Activated CD4-positive, alpha-beta memory T cell treated with anti-CD3 and anti-CD28 coated beads, Interleukin-2, amount 10 ng/mL, durations not matched to agents 7 days and 5 days (primary cell): ENCODE measurements at places on chromosomes 7 and 10. TPM values are rescaled to one million over a fixed set of nuclear protein-coding genes. Genes with fewer than 3 reads are reported as not detected.

DNA sequence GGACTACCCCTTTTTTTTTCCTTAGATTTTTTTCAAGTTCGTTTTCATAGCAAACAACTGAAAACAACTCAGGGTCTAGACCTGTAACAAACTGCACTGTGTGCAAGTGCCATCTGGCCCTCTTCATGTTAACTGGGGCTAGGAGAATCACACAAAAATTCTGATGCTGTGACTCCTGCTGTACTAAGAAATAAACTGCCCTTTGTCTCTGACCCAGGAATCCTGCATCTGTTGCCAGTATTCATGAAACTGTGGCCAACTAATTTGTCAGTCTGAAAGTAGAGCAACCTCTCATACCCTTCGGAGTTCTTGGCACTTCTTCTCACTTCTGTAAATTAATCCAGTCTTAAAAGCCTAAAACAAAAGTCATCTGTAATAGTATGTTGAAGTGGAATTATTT, 218.4 kb upstream of the PCDH15 start:
- no peaks in the 10 kb centered on the region for H3K36me3 ChIP-seq
- H3K27me3 ChIP-seq, result no peaks in the 10 kb centered on the region
- no peaks in the 10 kb centered on the region for H3K4me1 ChIP-seq
- DNase-seq, result no peak
- H3K27ac ChIP-seq, result no peak overlapping the region

DNA sequence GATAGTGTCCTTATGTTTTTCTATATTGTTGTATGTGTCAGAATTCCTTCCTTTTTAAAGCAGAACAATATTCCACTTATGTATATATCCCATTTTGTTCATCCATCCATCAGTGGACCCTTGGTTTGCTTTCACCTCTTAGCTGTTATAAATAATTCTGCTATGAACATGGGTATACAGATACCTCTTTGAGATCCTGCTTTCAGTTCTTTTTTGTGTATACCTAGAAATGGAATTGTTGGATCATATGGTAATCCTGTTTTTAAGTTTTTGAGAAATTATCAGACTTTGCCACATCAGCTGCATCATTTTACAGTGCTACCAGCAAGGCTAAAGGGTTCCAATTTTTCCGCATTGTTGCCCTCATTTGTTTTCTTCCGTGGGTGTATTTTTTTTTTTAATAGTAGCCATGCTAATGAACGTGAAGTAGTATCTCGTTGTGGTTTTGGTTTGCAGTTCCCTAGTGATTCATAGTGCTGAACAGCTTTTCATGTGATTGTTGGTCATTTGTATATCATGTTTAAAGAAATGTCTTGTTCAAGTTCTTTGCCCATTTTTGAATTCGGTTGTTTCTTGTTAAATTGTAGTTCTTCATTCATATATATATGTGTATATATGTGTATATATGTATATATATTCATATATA, 87.8 kb downstream of the LCOR start:
- H3K4me1 ChIP-seq, result peaks cover 7% of the 10 kb centered on the region
- H3K27me3 ChIP-seq, result no peaks in the 10 kb centered on the region
- DNase-seq, result no peak
- peaks cover 10% of the 10 kb centered on the region for H3K36me3 ChIP-seq
- no peak overlapping the region for H3K27ac ChIP-seq

DNA sequence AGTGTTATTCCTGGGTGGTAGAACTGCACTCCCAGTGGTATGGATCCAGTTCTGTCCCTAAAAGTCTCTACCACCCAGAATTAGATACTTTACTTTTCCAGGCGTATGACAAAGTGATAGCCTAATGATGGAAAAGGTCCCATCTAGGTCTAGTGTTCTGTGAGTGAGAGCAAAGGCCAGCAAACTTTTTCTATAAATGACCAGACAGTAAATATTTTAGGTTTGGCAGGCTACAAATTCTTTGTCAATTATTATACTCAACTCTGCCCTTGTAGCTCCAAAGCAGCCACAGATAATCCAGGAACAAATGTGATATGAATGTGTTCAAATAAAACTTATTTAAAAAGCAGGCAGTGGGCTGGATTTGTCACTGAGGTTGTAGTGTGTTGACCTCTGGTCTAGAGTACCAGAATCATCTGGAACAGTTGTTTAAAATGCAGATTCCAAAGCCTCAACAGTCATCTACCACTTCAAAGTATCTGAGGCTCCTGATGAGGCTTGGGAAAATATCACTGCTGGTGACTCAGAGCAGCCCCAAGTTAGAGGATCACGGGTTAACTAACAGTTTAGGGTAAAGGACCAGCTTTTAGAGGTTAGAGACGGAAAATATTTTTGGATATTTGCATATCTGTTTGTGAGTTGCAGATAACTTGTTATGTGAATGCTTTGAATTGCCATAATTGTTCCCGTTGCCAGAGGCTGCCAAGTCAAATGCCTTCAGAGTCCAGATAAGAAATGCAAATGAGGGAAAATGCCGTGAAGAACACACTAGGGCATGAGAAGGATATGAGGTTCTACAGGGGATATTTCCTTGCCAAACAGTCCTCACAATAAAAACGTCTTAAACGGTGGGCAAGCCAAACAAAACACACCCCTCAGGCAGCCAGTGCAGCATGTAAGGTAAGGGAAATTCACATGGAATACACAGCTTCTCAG, 19.4 kb downstream of the NRAP start:
- H3K36me3 ChIP-seq, result no peaks in the 10 kb centered on the region
- H3K27ac ChIP-seq, result no peak overlapping the region
- DNase-seq, result no peak
- H3K4me1 ChIP-seq, result no peaks in the 10 kb centered on the region
- H3K27me3 ChIP-seq, result peaks cover 40% of the 10 kb centered on the region

- no peak for DNase-seq
- no peak overlapping the region for H3K27ac ChIP-seq
- H3K36me3 ChIP-seq, result peaks cover 4% of the 10 kb centered on the region
- H3K4me1 ChIP-seq, result no peaks in the 10 kb centered on the region
- peaks cover 22% of the 10 kb centered on the region for H3K27me3 ChIP-seq
- no peak overlapping the region for H3K4me3 ChIP-seq
Observed at GRCh38 chr10:3391657-3392056, 219.1 kb upstream of the PITRM1 start.

DNA sequence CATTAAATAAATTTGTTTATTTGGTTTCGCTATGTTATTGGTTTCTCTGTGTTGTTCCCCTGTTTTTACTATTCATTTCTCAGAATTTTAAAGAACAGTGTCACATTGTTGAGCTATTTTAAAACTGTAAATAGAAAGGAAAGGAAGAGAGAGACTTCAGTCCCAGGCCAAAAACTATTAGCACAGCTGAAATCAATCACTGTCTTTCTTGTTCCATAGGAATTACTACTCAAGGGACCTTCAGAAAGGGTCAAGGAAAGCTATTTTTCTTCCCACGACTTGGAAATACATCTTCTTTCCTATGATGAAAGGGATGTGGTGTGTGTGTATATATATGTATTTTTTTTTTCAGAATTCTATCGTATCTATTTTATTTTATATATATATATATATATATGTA, 29.0 kb upstream of the GNAT3 start:
- H3K4me1 ChIP-seq, result no peaks in the 10 kb centered on the region
- no peaks in the 10 kb centered on the region for H3K27me3 ChIP-seq
- H3K36me3 ChIP-seq, result no peaks in the 10 kb centered on the region

DNA sequence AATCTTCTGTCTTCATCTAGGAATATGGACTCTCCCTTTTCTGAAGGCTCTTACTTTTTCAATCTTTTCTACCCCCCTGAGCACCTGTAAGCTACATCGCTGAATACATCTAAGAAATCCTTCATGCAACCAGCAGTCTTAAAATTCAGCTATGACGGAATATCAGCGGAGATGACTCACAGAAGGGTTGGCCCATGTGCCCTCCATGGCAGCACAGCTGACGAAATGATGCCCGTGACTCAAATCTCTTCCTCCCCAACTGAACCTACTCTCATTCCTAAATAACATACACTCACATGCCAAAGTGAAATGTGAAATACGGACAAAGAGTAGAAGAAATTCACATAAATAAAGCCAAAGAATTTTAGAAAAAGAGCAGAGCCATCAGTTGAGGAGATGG, 30.3 kb upstream of the NCAPG2 start:
- peaks cover 3% of the 10 kb centered on the region for H3K4me1 ChIP-seq
- no peaks in the 10 kb centered on the region for H3K27me3 ChIP-seq
- H3K36me3 ChIP-seq, result peaks cover 73% of the 10 kb centered on the region
- H3K27ac ChIP-seq, result peak overlapping the region; percentile 18

GRID2IP gene
- 0.15 TPM for total RNA-seq

DNA sequence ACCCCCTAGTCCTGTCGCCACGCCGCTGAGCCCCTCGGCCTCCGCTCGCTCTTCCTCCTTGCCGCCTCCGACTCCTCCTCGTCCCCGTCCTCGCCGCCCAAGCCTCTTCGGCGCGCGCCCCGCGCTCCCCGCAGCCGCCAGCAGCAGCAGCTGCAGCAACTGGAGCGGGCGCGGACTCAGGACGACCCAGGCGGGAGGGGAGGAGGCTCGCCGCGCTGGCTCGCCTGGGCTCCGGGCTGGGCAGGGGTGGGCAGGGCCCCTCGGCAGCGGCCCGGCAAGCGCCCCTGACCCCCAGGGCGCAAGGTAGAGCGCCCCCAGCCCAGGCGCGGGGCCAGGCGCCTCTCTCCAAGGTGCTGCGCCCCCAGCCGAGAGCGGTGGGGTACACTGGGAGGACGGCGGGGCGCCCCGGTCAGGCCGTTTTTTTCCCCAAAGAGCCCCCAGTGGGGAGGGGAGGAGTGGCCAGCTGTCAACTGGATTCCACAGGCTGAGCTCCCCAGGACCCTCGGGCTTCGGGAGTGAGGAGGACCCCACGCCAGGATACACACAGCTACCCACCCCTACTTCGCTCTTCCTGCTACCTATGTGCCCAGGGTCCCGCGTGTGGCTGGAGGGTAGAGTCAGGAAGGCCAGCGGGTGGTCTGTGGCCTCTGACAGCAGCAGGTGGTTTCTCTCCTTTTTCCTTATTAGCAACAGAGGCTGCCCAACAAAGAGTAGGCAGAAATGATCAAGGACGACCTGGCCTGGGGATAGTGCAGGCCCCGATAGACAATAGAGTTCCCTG, 903 bp upstream of the KCNMA1 start:
- no peaks in the 10 kb centered on the region for H3K36me3 ChIP-seq
- no peaks in the 10 kb centered on the region for H3K4me1 ChIP-seq
- peaks cover 66% of the 10 kb centered on the region for H3K27me3 ChIP-seq
- no peak overlapping the region for H3K27ac ChIP-seq
- DNase-seq, result no peak

WDR91 gene
- 10.7 TPM for total RNA-seq
